ENCODE measurements at places on chromosomes 5 and 9.

GRCh38 chr9:23041466-23041865 lies 594.8 kb downstream of the DMRTA1 start:
- no peak for DNase-seq

DNA sequence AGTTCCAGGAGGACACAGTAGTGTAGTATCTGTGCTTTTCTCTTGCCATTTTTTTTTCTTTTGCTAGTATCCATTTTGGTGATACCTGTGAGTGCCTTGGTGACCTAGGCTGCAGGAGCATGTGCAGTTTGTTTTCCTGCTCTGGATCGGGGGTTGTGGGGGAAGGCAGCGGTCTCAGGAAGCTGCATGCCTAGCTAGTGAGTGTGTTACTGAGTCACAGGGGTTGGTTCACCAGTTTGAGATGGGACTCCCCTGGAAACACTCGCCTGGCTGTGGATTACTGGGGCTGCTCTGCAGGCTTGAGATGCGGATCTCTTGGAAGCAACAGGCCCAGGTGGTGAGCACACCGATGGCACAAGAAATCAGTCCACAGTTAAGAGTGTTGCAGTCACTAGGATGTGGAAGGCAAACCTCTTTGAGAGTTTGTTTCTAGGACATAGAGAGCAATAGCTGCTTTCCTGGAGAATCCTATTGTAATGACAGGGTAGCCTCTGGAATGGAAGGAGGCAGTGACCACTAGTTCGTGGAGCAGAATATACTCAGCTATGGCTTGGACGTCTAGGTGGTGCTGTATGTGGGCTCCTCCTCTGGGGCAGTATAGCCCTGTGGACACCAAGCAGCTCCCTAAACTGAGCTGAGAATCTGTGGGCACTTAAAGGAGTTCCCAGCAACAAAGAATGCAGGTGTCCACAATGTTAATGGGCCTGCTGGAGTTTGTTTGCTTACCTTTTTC lies 20.0 kb upstream of the SPATA31E1 start:
- DNase-seq: no peak

GRCh38 chr9:27353474-27354229 lies 56.7 kb upstream of the EQTN start:
- peak; percentile 27 for DNase-seq

- DNase-seq: no peak
Observed at GRCh38 chr5:28391277-28391676, 1352.9 kb upstream of the CDH9 start.

- no peak for DNase-seq
Observed at GRCh38 chr9:134317790-134318414, 8.4 kb upstream of the RXRA start.

- DNase-seq: no peak
Observed at GRCh38 chr9:77747163-77747562, 99.0 kb upstream of the GNA14 start.

- no peak for DNase-seq
Observed at GRCh38 chr5:113846941-113847340, 333.4 kb downstream of the YTHDC2 start.

DNA sequence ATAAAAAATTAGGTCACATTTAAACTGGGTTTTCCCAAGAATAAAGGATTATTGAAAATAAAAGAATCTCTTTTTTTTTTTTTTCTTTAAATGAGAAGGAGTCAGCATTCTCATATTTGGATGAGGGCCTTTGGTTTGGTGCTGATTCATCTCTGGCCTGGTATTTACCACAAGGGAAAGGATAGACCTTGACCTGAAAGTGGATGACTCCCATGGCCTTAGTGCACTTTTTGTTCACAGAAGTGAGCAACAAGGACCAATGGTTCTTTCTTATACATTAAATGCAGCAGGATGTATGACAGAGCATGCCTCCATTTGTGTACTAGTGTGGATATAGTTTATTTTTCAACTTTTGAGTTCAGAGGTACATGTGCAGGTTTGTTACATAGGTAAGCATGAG lies 6.9 kb downstream of the YTHDC2 start:
- DNase-seq: no peak

GRCh38 chr9:6631207-6631512 lies 14.4 kb downstream of the GLDC start:
- DNase-seq: no peak

- no peak for DNase-seq
Observed at GRCh38 chr5:123120197-123120596, 31.2 kb downstream of the PRDM6 start.

DNA sequence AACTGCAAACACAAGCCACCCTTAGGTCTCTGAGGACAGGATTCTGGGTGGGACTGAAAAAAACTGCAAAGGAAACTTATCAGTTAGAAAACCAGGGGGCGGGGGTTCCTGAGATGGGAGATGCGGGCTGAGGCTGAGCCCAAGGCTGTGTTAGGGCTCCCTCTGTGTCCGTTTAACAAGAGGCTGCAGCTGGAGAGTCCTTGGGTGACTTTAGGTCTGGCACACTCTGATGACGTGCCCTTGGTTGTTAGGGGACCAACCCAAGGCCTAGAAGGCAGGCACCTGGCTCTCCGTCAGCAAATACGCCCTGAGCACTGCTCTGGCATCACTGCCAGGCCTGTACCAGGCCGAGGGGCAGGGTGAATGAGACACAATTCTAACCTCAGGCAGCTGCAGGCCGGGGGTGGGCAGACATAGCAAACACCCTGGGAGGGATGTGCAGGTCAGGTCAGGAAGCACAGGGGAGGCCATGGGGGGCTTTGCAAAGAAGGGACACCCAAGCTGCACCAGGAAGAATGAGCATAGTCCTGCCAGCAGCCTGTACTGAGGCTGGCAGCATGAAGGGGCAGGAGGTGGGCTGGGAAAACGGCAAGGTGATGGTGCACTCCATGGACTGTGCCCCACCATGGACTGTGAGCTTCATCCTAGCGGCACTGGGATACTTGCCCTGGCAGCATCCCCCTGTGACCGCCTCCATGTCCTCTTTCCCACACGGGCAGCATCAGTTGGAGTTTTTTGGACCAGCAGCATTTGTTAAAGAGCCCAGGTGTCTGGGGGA lies 137.9 kb downstream of the GABBR2 start:
- no peak for DNase-seq

DNA sequence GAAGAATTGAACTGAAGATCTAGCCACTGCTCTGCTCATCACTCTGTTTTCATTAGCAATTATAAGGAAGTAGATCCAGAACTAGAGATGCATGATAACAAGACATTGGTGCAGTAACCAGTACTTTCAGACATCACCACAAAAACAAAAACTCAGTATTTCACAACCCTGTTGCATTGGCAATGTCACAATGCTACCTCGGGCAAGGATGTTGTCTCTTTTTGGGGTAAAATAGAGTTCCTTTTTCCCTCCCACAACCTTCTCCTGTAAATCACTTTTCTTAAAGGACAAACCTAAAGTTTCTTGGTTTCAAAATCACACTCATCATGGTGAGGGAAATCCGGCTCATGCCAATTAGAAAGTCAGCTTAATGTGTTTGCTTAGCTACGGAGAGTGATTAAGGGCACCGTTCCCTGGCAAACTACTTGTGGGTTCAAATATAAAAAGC lies 420.1 kb upstream of the MEF2C start:
- DNase-seq: peak; percentile 91

DNA sequence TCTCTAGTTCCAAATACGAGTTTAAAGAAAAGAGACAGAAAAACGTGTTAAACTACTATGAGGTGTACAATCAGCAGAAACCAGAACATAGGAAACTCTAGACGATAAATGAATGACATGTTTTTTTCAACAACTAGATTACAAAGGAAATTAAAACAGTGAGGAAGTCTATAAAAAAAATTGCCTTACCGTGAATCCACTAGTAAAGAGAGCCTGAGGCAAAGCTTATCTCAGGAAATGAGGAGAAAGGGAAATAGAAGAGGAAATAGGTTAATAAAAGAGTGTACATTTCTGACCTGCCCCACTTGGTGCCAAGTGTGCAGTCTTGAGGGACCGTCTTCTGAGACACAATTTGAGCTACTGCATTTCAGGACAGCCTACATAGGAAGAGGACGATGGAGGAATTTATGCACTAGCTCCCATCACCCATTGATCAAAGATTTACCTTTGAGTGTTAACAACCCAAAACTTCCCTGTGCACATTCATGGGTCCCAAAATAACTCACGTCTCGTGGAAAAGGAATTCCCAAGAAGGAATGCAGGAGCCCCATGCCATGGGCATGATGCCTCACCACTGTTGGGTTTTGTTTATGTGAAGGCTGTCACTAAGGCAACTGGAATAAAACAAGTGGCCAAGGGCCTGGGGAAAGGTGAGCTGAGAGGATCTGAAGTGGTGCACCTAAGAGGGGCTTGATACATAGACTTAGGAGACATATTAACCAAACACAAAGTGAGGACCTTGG lies 53.6 kb upstream of the SLC1A3 start:
- DNase-seq: no peak

DNA sequence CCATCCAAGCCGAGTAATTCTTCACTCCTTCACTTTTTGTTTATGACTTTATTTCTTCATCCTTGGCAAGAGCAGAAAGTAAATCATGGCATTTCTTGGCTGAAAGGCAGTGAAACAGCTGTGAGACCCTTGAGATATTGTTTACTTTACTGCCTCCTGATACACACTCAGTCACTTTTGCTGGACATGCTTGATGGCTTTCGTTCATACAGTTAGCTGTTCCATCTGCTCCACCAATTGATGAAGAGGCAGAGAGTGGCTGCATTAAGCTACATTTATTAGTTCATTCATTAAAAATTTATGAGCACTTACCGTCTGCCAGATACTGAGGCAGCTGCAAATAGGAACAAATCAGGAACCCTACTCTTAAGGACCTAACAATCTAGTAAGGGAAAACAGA lies 184.4 kb upstream of the OR13F1 start:
- no peak for DNase-seq

- DNase-seq: no peak
Observed at GRCh38 chr9:133327834-133328484, 8.0 kb downstream of the SURF6 start.

GRCh38 chr5:87300176-87300575 lies 32.5 kb downstream of the RASA1 start:
- no peak for DNase-seq

GRCh38 chr9:73039271-73040263 lies 86.7 kb upstream of the ALDH1A1 start:
- no peak for DNase-seq

DNA sequence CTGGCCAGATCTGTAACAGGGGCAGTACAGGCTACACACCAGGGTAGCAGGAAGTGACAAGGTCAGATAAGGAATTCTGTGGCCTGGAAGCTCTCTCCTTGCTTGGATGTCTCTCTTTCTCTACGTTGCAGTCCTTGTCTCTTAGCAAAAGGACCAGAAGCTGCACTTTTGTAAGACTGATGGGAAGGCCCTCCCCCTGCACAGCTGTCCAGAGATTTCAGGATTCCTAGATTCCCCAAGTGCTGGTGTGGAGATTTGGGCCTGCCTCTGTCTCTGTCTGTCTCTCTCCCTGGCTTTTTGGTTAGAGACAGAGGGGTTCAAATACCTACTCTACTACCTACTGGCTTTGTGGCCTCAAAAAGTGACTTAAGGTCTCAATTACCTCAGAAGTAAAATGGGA lies 10.0 kb upstream of the CNTFR start:
- no peak for DNase-seq

DNA sequence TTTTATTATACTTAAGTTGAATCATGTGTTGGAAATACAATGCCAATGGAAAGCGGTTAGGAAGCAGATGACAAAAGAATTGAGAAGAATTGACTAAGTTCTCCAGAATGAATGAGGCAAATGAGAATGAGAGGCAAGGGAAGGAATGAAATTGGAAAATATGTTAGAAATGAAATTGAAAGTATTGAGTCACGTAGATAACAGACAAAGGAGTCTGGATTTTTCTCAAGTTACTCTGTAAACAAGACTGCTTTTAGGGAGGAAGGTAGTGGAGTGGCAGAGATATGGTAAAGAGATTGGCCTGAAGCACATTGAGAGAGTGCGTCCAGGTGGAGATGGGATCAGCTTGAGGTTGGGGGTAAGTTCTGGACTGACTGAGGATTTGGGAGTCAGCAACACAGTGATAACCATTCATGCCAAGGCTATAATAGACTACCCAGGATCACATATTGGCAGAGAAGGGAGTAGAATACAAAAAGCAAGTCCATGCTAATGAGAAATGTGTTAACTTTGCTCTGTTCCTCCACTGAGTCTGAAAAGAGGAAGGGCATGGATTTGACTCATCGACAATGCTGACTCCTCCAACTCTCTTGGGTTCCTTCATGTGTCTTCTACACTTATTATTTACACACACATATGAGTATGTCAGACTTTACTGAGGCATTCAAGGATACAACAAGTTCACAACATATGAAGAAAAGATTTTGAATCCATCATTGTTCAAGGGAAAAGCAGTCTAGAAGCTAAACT lies 814.2 kb upstream of the ZNF608 start:
- peak; percentile 44 for DNase-seq

DNA sequence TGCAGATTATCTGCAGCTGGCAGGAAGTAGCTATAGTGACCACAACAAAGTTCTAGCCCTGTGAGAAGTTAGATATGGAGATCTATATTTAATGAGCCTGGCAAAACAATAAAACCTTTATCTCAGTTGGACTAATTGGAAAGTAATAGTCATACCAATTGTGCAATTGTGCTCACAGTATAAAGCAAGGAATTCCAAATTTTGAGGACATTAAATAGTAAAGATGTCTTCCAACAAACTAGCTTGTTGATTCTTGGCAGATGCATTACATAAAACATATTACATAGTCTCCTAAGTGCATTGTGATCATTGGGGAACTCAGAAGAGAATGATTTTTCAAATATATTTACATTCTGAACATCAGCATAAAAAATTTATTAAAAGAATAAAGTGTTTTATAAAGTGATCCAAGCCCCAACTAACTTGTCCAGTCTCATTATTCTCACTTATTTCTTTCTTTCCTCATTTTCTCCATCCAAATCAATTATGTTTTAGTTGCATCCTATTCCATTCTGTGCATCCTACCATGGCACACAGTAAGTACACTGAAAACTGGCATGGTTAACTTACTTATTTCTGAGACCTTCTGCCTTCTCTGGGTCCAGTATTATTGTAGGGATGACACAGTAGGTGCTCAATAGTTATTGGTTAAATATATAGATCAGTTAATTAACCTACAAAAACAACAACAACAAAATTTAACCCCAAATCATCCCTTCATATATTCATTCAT lies 977.2 kb upstream of the NUDT12 start:
- no peak for DNase-seq

DNA sequence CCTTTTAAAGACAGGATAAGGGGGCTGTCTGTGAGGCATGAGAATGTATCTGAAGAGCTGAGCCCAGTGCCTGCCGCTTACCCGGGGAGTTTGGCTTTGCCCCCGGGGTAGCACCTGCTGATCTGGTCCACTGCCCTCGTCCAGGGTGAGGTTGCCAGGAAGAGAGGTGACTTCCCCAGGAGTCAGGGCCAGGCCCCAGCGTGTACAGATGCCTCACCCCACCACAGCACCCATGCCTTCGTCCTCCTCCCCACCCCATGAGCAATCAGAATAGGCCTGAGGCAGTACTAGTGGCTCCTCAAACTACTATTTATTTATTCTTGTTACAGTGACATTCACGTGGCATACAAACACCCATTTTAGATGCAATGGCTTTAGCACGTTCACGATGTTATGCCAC lies 15.7 kb upstream of the AIF1L start:
- DNase-seq: no peak

DNA sequence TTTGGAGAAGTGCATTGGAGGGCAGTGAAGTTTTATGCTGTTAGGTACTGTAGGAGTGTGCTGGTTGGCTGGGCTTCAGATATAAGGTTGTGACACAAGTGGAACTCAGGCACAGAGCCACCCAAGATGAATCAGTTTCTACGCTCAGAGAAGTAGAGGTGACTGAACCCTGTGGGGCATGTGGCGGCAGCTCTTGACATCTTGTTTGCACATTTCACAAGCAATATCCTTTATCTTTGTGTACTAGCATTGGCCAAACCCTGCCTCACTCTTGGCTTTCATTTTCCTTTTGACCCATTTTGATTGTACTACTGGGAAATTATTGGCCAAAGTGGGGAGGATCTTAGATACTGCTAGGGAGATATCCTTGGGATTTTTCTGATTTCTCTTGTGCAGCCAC lies 110.0 kb downstream of the PSAT1 start:
- peak; percentile 30 for DNase-seq

All from MV-4-11 (cell line).